Stimulated activated CD8-positive, alpha-beta memory T cell treated with anti-CD3 and anti-CD28 coated beads, Interleukin-7, amount 100 ng/mL, for 24 hours (primary cell): ENCODE measurements at places on chromosomes 12 and 14.

DNA sequence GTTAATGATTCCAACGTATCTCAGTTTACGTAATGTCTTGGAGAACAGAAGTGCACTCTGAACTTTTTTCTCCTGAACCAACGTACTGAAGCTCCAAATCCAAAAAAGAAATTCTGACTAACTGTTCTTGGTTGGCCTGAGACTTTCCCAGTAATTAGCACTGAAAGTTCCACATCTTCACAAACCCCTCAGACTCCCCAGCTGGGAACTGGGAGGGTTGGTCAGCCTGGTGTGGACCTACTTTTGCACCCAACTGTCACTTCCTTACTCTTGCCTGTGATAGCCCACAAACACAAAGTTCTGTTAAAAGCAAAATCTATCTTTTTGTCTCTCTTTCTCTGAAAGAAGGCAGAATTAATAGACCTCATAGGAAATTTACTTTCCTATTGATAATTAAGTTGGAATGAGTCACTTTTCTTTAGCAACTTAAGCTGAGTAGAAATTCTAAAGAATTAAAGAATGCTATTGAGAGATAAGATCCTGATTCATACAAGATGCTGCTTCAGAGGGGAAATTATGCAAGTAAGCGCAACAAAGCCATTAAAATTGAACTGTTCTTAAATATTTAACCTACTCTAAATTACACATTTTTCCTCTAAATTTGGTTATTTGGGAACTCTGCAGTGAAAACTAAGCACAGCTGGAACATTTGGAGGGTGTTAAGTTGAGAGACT, 155.0 kb downstream of the EPS8 start:
- no peak for DNase-seq

GRCh38 chr14:44309331-44309730, 197.8 kb downstream of the FSCB start:
- DNase-seq = no peak

GRCh38 chr12:68943848-68944247, 10.9 kb upstream of the CPM start:
- no peak for DNase-seq

GRCh38 chr12:98744680-98745079, 99.6 kb downstream of the APAF1 start:
- DNase-seq = no peak

- no peak for DNase-seq
Observed at GRCh38 chr12:42469355-42470175, 120.0 kb downstream of the PRICKLE1 start.
